ENCODE measurements at places on chromosomes 5 and 9.

- DNase-seq: no peak
These were observed 136.9 kb upstream of the ANKH start for GRCh38 chr5:15008476-15008875.

DNA sequence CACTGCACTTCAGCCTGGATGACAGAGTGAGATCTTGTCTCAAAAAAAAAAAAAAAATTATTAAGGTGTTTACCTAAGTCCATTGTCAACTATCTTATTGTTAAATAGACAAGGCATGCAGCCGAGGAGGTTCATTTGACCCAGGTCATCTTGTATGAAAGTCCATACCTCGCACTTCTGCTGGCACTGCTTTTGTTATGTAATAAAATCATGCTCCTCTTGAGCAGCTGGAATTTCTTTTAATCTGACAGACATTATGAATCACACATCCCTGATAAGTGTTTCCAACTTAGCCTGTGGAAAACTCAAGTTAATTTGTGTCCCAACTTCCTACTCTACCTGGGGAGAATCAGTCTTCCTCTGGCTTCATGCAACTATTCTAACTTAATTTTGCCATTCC, 315.6 kb upstream of the KLF4 start:
- no peak for DNase-seq

DNA sequence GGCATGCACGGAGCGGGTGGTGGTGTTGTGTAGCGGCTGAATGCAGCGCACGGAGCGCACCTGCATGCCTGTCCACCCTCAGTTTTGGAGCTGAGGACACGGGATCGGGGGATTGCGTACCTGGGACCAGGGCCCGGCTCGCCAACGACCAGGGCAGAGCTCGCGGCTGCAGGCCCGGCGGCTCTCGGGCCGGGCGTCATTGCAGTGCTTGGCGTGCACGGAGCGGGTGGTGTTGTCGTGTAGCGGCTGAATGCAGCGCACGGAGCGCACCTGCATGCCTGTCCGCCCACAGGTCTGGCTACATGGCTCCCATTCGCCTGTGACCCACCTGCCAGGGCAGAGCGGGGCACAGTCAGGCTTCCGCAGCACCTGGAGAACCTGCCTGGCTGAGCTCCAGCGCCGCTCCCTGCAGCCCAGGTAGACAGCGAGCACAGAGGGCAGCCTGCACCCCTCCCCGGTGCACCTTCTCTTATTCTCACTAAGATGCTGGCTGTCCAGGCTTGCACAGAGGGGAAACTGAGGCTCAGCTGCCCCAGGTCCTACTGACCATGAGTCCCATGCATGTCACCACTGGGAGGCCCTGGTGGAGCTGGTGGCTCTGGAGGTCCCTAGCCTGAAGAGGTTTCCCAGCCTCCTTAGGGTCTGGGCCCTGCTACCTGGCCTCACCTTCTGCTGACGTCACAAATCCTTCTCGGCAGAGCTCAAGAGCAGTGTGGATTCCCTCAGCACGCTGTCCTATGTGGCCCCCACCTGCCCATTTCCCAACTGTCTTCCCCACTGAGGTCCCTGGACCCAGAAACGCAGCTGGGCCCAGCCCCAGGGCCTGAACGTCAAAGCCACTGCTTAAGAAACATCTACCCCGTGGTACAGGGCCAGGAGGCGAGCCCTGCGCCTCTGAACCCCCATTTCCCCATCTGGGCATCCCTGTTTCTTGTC, 64.9 kb downstream of the ZNF354C start:
- DNase-seq: no peak

GRCh38 chr5:56471707-56472106, 238.6 kb upstream of the ANKRD55 start:
- no peak for DNase-seq

- no peak for DNase-seq
These were observed 43.2 kb downstream of the KIF4B start for GRCh38 chr5:155056644-155057269.

DNA sequence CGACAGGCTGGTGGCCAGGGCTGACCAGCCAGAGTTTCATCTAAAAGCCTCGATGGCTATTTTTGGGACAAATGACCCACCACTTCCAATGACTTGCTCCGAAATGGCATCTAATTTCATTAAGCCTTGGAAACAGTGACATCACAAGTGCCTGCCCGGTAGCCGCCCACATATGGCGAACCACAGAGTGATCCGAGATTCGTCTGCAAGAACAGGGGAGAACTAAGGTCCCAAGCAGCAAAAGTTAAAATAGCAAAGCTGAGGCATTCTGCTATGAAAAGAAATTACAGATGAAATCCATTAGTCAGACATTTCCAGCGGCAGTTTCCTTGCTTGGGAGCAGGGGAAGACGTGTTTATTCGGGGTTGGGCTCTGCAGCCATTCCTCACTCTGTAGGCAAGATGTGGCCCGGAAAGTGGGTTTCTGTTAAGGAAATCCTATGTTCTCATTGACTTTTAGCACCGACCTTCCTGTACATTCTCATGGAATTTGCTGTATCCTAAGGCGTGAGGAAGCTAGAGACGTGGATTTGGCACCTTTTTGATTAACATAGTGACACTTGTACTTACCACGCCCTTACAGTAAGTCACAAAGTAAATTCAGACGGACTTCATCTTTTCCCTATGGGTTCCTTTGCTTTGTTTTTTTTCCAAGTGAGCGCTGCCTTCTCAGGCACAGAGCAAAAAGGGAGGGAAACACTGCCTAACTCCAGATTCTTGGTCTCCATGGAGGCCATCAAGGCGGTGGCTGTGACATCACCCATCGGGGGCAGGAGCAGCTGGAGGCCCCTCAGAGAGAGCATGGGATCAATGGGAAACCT, 45.1 kb downstream of the ERGIC1 start:
- no peak for DNase-seq

GRCh38 chr5:32520972-32521371, 64.4 kb upstream of the SUB1 start:
- no peak for DNase-seq

DNA sequence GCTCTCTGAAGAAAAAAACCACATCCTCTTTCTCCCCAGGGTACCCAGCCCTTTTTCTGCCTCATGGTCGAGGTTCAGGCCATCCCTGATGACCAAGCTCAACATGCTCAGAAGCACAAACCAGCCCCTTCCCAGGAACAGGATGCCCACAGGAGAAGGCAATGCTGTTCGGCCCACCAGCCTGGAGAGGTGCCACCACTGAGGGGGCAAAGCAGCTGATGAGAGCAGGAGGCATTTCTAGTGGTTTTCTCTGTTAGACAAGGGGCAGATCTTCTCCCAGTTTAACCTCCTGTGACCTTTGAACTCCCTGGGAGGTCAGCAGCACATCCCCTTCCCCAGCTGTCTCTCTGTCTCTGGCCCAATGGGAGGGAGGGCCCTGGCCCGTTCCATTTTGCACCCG, 73.0 kb downstream of the PAX5 start:
- no peak for DNase-seq

- no peak for DNase-seq
These were observed 31.9 kb upstream of the MIER3 start for GRCh38 chr5:56983593-56984361.
